Stimulated activated CD4-positive, alpha-beta T cell treated with anti-CD3 and anti-CD28 coated beads, Interleukin-15, amount 100 ng/mL, for 1 hour (primary cell): ENCODE measurements at places on chromosomes 5 and 9.

DNA sequence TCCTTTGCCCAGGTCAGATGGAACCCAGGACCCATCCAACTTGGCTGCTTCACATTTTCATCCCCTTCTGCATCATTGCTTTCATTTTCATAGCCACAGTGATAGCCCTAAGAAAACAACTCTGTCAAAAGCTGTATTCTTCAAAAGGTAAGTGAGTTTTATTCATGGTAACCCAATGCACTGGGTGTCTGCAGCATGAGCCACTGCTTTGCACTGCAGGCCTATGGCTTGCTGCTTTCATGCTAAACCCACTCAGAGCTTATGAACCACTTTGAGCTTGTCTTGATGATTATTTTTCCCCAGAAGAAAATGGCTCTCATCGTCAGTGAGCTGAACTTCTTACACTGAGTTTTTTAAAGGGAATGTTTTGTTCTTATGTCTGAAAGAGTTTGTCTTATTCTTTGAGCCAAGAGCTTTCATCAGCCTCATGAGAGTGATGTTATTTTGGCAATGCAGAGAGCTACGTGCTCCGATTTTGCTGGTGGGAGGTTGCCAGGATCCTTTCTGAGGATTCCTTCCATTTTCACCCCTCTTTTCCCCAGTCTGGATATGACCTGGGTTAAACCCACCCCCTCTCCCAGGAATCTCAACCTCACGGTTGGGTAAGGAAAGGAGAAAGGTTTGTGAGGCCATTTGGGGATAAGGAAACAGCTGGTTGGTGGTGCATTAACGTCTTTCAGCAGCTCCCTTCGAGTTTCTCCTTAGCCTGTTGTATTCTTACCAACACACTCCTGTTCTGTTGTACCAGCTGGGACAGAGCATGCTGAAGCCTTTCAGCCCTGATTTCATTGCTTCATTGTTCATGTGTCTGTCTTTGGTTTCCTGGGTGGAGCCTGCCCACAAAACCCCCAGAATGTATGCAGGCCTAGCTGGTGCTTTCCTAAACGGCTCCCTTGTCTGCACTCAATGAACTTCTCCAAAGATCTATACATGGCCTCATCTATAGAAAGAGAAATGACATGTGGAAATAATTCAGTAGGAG is 47.6 kb downstream of the PDCD1LG2 start:
- no peak for DNase-seq

GRCh38 chr5:37206736-37207135 is 42.4 kb downstream of the CPLANE1 start:
- no peak for DNase-seq

DNA sequence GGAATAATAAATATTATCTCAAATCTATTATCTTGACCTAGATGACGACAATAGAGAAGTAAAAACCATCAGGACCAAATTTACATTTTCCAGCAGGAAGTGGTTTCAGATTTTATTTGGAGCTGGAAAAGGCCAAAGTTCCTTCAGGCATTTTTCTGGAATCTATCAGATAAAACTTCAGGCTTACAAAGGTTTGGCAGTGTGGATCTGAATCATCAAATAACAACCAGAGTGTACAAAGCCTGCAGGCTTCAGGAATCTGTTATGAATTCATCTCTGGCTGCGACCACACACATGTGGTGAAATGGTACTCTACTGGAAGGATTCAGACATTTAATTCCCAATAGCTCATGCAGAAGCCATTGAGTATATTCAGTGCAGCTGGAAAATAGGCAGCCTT is 726.4 kb upstream of the GRAMD2B start:
- DNase-seq, result no peak

DNA sequence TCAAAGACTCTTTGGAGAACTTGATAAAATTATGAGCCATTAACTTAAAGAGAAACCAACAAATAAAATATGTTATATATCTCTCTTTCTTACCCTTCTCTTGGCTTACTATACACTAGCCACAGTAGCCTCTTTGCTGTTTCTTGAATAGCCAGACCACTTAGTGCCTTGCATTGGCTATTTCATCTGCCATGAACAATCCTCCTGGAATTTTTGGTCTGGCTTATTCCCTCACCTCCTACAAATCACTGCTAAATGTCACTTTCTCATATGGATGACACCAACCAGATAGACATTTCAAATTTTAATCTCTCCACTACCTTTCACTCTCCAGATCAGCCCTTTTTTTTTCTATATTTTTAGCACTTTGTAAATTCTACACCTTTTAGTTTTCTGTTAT is 1581.7 kb downstream of the EFNA5 start:
- no peak for DNase-seq

- DNase-seq, result no peak
Observed at GRCh38 chr5:179306191-179307012, 38.9 kb downstream of the ADAMTS2 start.

DNA sequence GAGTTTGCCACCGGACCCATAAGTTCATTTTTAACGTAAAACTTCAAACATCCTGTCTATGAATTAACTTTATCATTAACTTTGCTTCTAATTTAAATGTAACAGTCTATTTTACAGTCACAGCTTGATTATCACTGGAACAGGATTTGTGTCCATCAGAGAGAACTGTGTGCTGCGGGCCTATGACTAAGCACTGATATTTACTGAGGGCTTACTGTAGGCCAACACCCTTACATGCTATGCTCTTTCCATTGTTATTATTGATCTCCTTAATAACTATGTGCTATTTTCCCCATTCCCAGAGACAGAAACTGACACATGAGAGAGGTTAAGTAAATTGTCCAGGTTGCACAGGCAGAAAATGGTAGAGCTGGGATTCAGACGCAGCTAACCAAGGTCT is 24.0 kb upstream of the GPR151 start:
- no peak for DNase-seq

GRCh38 chr5:65771266-65771665 is 49.3 kb downstream of the NLN start:
- no peak for DNase-seq

DNA sequence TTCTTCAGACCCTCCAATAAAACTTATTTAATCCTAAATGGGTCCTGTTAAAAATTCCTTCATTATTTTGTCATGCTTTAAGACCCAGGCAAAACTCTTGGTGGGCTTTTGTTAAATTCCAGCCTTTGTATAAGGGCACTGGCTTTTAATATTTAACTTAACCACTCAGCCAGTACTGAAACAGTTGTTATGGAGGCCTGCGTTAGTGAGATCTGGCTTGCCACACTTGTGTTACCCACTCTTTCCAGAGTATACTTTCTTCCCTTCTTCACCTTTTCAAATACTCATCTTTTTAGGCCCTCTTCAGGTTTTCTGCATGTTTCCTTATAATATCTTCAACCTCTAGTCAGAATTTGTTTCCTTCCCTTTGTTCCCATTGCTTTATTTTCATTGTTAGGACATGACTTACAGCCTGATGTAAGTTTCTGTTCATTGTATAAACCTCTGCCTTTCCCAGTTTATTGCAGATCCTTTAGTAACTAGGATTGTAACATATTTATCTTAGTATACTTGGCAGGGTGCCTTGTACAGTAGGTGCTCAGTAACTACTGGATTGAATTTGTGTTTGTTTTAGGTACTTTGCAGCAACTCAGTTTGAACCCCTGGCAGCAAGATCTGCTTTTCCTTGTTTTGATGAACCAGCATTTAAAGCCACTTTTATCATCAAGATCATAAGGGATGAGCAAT is 48.8 kb downstream of the LNPEP start:
- no peak for DNase-seq

DNA sequence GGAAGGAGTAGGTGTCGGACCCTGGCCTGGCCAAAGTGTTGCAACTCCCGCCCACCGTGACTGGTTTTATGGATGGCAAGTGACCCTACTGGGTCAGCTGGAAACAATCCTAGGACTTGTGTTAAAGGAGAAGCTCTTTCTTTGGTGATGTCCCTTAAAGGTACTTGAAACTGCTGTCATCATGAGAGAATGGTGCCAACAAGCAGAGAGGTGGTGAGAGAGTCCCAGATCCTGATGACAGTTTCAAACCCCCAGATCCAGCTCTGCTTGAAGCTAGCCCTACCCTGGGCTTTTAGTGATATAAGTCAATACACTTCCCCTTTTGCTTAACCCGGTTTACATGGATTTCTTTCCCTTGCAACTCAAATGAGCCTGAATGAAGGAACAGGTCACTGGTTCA is 72.5 kb upstream of the UBTD2 start:
- DNase-seq, result no peak

DNA sequence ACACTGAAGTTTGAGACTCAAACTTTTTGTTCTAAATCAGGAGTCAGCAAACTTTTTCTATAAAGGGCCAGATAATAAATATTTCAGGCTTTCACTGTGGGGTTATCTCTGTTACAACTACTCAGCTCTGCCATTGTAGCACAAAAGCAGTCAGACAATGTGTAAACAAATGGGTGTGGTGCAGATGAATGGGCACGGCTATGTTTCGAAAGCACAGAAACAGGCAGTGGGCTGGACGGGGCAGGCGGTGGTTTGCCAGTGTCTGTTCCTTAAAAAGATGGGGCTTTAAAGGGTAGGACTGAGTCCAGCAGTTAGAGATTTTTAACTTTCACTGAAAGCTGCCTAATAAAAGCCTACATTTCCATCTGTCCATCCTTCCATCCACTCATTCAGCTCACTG is 48.9 kb downstream of the PFDN1 start:
- DNase-seq, result no peak

- no peak for DNase-seq
Observed at GRCh38 chr9:23123048-23123632, 676.5 kb downstream of the DMRTA1 start.

- no peak for DNase-seq
Observed at GRCh38 chr5:158995694-158996173, 104.0 kb downstream of the EBF1 start.
